Stimulated activated CD8-positive, alpha-beta memory T cell treated with anti-CD3 and anti-CD28 coated beads, Interleukin-7, amount 100 ng/mL, for 1 hour (primary cell): ENCODE measurements at places on chromosomes 11 and 22.

- no peak for DNase-seq
Observed at GRCh38 chr11:61828629-61829407, 718 bp downstream of the FADS2 start.

DNA sequence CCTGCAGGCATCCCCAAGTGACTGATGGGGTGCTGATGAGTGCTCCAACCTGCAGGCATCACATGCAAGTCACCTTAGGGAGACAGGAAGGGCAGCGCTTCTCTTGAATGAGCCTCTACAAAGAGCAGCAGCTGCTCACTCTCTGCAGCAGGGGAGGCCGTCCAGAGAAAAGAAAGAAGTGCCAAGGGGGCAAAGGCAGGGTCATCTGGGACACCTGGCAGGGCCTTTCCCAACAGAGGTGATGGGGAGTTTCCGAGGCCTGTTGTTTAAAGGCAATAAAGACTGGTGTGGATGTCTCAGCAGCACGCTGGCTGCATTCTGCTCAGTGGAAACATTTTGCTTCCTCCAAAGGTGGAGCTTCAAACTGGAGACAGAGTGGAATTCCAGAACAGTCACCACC, 113.7 kb downstream of the ETS1 start:
- DNase-seq: no peak

GRCh38 chr11:101617735-101618332, 34.0 kb upstream of the TRPC6 start:
- no peak for DNase-seq

DNA sequence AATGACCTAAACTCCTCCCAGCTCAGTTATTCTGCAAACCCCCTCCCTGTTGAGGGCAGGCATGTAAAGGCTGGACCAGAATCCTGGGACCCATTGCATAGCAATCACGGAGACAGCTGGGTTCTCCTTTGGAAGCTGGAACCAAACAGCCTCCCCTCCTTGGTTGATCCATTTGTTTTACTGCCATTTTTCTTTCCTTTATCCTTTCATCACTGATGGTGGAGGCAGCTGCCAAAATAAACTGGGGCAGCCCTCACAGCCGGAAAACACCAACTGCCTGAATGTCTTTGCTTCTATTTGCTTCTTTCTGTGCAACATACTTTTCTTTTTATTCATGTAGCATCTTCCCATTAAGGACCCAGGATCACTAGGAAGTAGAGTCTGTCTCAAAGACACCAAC, 150.0 kb upstream of the SYT13 start:
- DNase-seq: no peak

GRCh38 chr11:77416357-77416756, 57.5 kb downstream of the PAK1 start:
- no peak for DNase-seq

GRCh38 chr22:32950366-32950765, 107.8 kb downstream of the SYN3 start:
- DNase-seq: no peak

GRCh38 chr11:9049959-9050358, 41.4 kb downstream of the SCUBE2 start:
- no peak for DNase-seq

- DNase-seq: no peak
Observed at GRCh38 chr11:1896923-1897322, 5.2 kb upstream of the PRR33 start.

- no peak for DNase-seq
Observed at GRCh38 chr22:42869888-42870480, 12.9 kb upstream of the ARFGAP3 start.

GRCh38 chr11:540583-541432, 3.5 kb downstream of the LRRC56 start:
- DNase-seq: no peak

- no peak for DNase-seq
Observed at GRCh38 chr22:22836635-22837034, 51.0 kb upstream of the IGLL5 start.

- no peak for DNase-seq
Observed at GRCh38 chr11:10823152-10823579, 14.4 kb upstream of the EIF4G2 start.

- no peak for DNase-seq
Observed at GRCh38 chr22:37562049-37562875, 2.0 kb downstream of the CDC42EP1 start.

DNA sequence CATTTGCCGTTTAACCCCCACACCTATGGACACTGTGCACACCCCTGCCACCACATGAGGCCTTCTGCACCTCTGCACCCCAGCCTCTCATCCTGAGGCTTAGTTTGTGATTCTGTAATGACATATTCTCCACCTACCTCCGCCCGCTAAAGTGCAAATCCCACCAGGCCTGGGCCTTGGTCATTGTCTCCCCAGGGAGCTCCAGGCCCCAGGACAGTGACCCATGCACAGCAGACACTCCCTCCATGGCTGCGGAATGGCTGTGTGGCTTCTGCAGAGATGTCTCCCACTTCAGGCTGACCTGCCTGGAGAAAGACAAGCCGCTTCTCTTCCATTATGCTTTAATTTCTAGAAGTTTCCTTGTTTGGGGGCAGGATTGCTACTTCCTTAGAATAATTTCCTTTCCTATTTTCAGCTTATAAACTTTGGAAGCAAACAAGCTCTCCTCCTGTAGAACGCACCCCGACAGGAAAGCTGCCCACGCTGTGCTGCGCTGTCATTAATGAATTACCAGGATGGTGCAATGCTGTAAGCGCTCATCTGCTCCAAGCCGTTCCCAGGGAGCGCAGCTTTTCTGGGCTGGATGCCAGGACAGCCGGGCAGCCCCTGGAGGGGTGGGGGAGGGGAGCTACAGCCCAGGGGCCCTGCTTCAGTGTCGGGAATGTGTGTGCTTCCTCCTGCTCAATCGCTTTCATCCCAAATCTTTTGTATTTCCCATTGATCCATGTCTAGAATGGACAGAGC, 618.0 kb downstream of the BRD1 start:
- DNase-seq: no peak

- DNase-seq: no peak
Observed at GRCh38 chr11:128420265-128420664, 167.1 kb downstream of the ETS1 start.

DNA sequence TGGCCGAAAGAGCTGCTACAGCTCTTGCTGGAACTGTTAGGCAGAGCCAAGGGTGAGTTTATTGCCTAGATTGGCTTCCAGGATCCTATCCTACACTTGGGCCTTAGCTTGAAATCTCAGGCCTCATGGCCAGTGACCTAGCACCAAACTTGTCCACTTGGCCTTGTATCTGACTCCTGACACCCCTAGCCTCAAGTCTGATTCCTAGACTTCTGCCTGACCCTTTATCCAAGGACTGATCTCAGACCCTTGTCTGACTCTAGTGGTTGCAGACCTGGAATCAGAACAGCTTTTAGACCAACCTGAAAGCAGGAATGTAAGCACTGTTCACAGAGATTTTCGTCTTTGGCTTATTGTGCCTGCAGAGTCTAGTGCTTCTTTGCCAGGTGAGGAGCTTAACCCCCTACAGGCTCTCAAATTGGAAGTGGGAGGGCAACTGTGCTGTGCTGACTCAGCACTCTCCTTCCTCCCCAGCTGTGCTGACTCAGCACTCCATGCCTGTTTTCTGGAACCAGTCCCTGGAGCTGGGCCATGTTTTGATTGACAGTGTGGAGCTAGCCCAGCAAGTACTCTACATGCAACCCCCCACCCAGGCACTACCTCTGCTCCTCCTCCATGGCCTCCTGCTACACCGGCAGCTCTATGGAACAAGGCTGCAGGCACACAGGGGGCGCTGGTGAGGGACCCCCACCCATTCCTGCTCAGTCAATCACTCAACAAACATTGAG, 35.1 kb downstream of the RRP8 start:
- DNase-seq: no peak

DNA sequence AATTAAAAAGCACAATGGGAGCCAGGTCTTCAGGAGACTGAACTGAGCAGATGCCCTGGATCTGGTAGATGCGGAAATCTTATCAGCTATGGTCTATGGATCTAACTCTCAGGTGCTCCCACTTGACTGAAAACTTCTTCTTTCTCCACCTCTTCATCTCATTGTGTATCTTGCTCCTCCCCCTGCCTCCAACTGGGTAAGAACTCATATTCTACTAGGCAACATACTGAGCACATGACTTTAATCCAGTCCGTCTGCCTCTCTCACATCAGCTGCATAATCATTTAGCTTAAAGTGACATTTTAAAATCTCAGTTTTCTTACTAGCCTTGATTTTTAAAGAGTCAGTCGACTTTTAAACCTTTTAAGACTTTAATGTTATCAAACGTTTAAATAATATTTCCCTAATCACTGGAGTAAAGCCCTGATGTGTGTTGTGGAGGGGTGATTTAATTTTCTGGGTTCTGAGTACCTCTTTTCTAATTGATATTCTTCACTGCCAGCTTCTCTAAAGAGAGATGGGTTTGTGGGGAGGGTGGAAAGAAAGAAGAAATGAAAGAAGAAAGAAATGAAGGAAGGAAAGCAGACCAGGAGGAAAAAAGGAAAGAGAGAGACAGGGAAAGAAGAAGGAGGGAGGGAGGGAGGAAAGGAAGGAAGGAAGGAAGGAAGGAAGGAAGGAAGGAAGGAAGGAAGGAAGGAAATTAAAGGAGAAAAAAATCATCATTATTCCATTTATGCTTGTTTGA, 592.8 kb upstream of the ARHGAP42 start:
- DNase-seq: no peak

GRCh38 chr11:84022201-84022600, 736.0 kb upstream of the CCDC90B start:
- DNase-seq: no peak

GRCh38 chr11:33722590-33723234, 13.5 kb downstream of the CD59 start:
- DNase-seq: no peak

GRCh38 chr11:103326070-103326794, 217.0 kb downstream of the DYNC2H1 start:
- DNase-seq: no peak

DNA sequence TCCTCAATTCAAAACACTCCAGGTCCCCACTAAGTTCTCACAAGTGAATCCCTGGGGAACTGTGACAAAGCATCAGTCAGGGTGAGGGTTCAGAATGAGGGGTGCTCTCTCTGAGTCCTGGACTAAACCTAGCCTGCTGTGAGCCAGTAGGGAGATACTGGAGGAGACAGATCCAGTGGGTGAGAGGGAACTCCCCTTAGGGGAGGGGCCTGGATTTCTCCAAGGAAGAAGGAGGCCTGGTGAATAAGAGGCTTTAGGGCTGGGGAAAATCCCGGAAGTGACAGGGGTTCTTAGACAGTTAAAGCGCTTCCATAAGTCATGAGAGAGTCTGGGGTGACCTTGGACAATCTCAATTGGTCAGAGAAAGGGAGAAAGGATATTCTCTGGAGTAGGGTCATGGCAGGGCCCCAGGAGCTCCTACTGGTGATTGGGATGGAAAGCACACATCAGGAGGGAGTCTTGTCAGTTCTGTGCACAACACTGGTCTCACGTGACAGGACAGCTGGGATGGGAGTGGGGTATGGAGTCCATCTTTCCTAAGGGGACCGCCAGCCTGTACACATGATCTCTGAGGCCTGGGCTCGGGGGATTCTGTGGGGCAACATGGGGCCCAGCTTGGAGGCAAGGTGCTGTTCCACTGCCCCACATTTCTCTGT, 1.5 kb downstream of the TBC1D10A start:
- no peak for DNase-seq

DNA sequence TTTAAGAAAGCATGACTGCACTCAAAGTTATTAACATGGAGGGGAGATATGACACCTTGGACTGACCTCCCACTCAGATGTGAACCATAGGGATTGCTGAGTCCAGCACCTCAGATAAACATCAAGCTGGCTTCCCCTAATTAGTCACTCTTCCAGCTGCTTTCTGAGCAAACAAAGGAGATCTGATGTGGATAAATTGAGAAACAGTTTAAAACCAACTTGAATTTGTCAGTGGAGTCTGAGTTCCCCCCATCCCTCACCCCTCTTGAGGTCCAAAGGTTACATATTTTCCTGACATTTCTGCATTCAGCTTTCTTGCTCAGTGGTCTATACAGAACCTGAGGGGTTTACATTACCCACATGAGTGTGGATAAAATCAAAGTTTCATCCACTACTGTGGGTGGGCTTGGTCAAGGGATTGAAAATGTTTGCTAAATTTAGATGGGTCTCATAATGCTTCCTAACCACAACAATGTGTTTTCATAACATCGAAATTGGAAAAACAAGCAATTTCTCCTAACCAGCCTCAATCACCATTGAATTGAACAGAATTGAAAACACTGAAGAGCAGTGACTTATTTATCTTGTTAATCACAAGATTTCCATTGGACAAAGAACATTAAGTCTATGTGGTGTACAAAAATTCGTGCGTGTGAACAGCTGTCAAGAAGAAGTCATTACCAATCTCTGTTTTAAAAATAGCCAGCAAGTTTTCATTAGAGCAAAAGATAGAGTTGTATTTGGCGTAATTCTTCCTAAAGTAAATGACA, 292.3 kb downstream of the METTL15 start:
- no peak for DNase-seq

- no peak for DNase-seq
Observed at GRCh38 chr11:11288972-11289616, 64.0 kb downstream of the CSNK2A3 start.

DNA sequence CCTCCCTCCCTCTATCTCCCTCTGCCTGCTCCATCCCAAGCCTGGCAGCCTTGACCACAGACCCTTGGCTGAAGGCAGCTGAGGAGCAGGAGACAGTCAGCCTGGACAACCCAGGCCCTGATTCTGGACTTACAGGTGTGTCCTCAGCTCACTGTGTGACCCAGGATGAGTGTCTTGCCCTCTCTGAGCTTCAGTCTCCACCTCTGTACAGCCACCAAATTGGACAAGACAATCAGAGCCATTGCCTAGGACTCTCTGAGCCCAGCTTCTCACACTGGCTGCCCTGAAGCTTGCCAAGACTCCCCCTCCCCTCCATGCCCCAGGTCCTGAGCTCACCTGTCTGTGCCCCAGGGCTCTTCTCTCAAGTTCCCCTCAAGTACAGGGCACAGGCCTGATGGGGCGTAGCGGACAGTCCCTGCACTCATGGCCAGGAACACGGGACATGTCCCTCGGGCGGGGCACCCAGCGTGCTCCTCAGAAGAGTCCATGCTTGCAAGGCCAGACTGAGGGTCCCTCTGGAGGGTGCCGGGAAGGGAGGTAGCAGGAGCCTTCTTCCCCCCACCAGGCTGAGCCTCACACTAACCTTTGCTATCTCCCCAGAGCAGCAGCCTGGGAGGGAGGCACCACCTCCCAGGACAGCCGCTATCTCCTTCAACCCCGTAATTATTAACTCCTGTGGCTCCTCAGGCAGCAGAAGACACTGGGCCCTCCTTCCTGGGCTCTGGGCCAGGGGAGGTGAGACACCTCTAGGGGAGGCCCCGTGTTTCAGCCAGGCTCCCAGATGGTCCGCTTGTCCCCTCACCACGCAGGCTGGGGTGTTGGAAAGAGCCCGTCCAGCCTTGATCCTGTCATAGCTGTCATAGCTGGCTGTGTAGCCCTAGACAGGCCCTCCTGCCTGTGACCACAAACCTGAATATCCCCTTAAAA, 2.6 kb upstream of the RAB3IL1 start:
- no peak for DNase-seq

GRCh38 chr22:48338793-48339705, 1488.6 kb downstream of the BRD1 start:
- no peak for DNase-seq
